Activated T-helper 1 cell treated with Interleukin-2 at 50 U/mL for 16 hours (primary cell): ENCODE measurements at places on chromosomes 6 and 20.

GRCh38 chr6:35470663-35471120 lies 2.5 kb downstream of the RPL10A start:
- DNase-seq = no peak

DNA sequence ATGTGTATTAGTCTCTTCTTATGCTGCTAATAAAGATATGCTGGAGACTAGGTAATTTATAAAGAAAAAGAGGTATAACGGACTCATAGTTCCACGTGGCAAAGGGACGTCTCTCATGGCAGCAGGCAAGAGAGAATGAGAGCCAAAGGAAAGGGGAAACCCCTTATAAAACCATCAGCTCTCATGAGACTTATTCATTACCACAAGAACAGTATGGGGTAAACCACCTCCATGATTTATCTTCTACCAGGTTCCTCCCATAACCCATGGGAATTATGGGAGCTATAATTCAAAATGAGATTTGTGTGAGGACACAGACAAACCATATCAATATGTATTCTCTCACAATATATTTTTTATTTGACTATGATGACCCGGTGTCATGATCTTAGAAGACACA lies 109.1 kb downstream of the UTRN start:
- DNase-seq = no peak

- no peak for DNase-seq
These were observed 258.1 kb downstream of the BMP2 start for GRCh38 chr20:7025635-7026034.

DNA sequence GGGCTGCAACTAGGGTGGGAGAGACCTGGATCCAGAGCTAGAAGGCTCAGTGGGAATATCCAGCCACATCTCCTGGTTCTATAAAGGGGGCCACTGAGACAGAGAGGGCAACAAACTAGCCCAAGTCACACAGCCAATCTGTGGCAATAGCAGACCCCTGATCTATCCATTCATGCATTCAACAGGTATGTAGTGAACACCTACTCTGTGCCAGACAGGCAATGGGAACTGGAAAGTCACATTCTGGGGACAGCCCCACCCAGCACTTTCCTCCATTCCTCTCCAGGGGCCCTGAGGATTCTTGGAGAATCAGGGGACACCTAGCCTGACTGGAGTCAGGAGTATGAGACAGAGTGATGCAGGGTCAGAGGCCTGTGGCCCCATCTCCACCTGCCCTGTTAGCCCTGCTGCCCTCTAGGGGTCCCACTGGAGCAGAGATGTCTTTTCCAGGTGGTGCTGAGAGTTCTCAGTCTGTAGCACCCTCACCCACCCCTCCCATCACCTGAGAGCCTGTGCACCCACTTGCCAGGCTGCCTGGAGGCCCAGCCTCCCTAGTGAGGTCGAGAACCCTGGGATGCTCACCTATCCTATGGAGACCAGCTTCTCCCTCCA lies 13.6 kb downstream of the BPIFA2 start:
- DNase-seq = no peak

GRCh38 chr20:57308451-57309271 lies 20.9 kb upstream of the SPO11 start:
- no peak for DNase-seq

- DNase-seq = no peak
These were observed 289.6 kb downstream of the RFPL4B start for GRCh38 chr6:112636650-112637262.

DNA sequence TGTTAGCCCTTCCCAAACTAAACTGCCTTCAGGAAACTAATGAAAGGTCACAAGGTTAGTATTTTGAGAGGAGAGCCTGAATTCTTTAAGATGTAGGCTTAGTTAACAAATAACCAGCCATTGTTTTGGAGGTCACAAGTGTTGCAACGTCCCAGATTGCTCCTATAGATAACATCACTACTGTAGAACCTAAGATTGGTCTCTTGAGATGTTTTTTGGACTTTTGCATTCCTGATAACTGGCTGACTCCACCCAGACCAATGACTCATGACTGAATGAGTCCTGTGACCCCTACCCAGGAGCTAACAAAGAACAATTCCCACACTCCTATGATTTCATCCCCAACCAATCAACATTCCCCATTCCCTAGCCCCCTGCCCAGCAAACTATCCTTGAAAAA lies 178.8 kb downstream of the SCP2D1 start:
- no peak for DNase-seq
